ENCODE measurements at places on chromosomes 3 and 15.

DNA sequence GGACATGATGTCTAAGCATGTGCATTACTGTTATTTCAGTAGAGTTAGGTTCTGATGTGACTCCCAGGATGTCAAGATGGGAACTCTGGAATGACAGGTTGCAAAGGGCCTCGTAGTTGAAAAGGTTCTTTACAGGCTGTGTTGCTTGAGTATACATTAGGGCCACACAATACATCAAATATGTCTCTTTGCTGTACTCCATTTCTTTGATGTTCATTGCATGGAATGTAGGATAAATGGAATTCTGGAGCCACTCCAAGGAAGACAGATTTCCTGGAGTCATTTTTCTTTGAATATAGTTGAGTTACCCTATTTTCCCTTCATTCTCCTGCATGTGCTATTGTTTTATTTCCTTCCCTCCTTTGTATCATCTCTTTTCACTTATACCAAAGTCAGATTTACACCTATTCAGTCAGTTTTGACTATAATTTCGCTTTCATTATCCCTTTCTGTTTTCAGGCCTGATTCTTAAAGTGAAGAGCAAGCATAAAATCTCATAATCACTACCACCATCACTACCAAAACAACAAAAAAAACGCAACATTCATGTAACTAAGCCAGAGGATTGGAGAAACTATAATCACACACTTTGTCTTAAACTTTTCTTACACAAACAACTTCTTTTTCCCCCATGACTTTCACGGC lies 61.2 kb upstream of the PTX3 start:
- no peak for DNase-seq

GRCh38 chr3:53824795-53825194 lies 21.4 kb downstream of the CHDH start:
- DNase-seq, result no peak

- DNase-seq, result no peak
Measured at GRCh38 chr15:89395461-89395871, 60.8 kb upstream of the POLG start.

GRCh38 chr3:21754839-21755238 lies 3.8 kb upstream of the ZNF385D start:
- DNase-seq, result no peak

GRCh38 chr15:82799183-82799841 lies 6.6 kb downstream of the FSD2 start:
- no peak for DNase-seq

DNA sequence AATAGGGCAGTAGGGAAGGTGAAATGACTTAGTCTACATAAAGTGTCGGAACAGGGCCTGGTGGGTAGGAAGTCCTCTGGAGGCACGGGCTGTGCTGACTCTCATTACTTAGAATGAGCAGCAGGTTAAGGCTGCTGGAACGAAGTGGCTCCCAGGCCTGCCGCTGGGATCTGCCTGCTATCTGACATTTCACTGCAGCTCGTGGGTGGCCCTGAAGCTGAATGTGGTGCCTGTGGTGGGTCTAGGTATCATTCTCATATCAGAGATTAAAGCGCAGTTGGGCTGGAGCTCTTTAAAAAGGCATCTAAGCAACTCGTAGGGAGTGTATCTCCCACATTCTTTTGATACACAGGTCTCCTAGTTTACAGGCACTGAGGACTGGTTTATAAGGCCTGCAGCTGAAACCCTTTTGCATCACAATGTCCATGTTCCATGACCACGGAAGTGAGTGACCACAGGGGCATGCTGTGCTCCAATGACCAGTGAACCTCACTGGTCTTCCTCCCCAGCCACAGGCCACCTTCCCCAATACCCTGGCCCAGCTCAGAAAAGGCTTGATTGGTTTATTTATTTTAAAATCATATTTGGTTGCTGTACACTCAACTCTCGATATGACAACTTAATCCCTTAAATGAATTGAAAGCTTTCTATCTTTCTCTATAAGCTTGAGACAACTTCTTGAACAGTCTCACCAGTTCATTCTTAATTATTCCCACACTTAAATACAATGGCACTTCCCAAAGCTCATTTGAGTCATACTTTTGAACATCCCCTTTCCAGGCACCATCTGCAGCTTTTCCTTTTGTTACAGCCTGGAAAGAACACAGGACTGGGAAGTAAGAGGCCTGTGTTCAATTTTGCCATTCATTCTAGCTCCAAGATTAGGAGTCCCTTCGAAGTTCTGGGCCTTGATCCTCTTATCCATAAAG lies 19.0 kb downstream of the ADAMTS9 start:
- DNase-seq, result no peak

- DNase-seq, result no peak
Measured at GRCh38 chr3:186989429-186989828, 59.1 kb downstream of the ST6GAL1 start.

- DNase-seq, result no peak
Measured at GRCh38 chr3:20060974-20061685, 20.9 kb downstream of the KAT2B start.

GRCh38 chr3:180932819-180933218 lies 20.3 kb downstream of the FXR1 start:
- DNase-seq, result no peak

GRCh38 chr15:46222826-46223225 lies 588.0 kb downstream of the SQOR start:
- no peak for DNase-seq

GRCh38 chr3:66997560-66998112 lies 471 bp upstream of the KBTBD8 start:
- peak; percentile 10 for DNase-seq

- DNase-seq, result no peak
Measured at GRCh38 chr3:144296808-144297207, 325.2 kb downstream of the DIPK2A start.

DNA sequence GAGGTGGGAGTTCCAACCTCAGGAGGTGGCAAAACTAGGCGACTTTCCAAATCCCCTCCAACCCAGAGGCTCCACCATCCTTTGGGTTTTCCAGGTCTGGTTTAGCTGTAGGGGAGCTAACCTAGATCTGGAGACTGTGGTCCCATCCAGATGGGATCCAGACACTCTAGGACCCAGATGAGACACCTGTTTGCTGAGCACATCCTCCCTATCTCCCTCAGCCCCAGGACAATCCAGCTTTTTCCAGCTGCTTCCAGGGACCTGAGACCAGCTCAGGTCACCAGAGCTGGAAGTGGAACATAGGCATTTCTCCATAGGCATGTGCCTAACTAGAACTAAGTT lies 18.2 kb downstream of the CRTAP start:
- DNase-seq, result no peak

DNA sequence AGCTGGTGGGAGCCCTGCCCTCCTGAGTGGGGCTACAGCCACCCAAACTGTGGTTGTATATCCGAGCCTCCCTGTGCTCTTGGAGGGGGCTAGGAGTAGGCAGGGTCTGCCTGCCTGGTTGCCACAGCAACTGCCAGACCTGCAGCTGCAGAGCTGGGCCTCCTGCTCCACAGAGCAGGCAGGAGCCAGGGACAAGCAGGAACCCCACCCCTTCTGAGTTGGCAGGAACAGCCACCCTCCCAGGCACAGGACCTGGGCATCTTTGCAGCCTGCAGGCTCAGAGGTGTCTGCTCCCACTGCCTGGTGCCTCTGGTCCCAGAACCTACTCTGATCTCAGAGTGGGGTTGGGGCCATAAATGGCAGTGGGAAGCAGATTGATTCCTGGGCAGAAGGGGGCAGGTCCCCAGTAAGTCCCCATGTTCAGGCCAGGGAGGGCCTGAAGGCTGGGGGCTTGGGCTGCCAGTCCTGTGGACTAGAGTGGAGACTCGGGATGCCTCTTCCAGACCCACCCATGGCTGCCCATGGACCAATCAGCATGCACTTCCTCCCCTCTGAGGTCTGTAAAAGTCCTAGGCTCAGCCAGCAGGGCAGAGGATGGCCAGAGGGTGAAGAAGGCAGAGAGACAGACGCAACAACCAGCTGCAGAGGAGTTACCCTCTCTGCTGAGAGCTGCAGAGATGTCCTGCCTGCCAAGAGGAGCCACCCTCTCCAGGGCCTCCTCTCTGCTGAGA lies 10.3 kb upstream of the LRRC31 start:
- DNase-seq, result no peak

- DNase-seq, result no peak
Measured at GRCh38 chr3:43907508-43907858, 216.7 kb downstream of the ABHD5 start.

- no peak for DNase-seq
Measured at GRCh38 chr15:72112116-72112515, 5.8 kb downstream of the MYO9A start.

DNA sequence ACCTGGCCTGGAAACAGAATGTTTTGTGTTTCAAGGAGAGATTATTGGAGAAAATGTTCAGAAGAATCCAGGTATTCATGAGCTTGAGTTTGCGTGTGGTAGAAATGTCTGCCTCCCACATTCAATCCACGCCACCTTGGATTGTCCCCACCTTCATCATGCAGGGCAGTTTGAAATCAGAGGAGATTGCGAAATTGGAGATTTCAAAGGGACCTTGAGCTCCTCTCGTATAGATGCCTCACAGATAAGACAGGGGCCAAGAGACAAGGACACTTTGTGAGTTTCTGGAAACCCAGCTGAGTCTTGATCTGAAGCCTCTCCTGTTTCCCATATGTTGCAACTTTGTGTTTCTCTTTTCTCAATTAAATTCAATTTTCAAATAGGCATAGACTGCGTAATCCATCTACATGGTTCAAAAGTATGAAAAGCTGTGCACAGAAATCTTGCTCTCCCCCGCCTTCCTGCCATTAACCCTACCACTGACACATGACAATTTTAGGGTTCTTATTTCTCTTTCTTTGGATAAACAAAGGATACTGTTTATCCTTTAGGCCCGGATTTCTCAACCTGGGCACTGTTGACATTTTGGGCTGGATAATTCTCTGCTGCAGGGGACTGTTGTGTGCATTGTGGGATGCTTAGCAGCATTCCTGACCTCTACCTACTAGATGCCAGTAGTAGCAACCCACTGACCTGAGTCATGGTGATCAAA lies 53.8 kb downstream of the CMTM8 start:
- no peak for DNase-seq

DNA sequence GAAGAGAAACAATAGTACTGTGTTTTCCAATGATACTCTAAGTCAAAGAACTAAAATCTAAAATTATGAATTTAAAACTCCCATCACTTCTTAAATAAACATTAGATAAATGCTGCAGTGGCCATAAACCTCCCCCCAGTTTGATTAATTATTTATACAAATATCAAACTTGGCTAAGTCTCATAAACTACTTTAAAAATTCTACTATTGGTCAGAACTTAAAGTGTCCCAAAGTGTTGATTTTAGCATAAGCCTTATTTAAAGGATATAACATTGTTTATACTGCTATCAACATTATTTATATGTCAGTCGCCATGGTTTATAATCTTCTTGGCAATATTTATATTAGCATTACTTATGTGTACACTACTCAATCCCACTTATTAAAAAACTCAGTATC lies 132.4 kb downstream of the SCAPER start:
- no peak for DNase-seq

DNA sequence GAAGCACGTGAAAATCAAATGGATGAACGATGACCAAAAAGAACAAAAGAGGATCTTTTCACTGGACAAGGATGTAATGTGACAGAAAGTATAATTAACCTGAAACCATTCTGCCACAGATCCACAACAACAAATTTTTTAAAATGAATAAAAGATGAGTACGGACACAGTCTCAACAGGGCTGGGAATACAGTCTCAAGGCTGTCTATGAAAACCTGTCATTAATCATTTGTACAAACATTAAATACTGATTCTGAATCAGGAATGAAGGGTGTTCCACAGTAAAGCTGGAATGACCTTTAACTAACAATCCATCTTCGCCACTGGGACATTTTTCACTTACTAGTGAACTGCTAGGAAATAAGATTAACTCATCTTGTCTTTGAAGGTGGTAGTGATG lies 506.9 kb upstream of the ADAMTS9 start:
- no peak for DNase-seq

DNA sequence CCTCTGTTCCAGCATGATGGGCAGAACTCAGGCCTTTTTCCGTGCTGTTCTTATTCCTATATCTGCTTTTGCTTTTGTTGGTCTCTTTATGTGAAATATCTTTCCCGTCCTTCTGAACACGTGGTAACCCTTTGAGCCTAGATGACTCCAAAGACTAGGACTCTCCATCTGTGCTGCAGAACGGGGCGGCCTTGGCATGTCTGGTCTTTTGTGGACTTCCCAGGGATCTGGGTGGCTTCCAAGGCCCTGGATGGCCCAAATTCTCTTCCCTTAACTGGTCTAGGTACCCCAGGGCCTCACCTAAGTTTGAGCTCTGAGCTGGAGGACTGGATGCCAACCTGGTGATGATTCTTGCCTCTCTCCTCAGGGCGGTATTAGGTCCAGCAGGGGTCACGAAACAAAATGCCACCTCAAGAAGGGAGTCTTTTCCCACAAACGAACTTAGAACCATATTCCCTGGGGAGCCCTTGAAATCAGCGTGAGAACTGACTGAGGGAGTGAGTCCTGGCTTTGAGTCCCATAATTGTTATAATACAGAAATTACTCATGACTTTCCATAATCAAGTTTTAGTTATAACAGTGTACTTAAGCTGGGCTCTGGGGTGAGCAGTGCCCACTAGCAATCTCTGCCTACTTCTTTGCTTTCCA lies 13.8 kb downstream of the TLNRD1 start:
- DNase-seq, result no peak

GRCh38 chr3:123119802-123120201 lies 53.0 kb downstream of the PDIA5 start:
- DNase-seq, result no peak

- peak; percentile 31 for DNase-seq
Measured at GRCh38 chr3:171049861-171050444, 23.4 kb upstream of the SLC2A2 start.

DNA sequence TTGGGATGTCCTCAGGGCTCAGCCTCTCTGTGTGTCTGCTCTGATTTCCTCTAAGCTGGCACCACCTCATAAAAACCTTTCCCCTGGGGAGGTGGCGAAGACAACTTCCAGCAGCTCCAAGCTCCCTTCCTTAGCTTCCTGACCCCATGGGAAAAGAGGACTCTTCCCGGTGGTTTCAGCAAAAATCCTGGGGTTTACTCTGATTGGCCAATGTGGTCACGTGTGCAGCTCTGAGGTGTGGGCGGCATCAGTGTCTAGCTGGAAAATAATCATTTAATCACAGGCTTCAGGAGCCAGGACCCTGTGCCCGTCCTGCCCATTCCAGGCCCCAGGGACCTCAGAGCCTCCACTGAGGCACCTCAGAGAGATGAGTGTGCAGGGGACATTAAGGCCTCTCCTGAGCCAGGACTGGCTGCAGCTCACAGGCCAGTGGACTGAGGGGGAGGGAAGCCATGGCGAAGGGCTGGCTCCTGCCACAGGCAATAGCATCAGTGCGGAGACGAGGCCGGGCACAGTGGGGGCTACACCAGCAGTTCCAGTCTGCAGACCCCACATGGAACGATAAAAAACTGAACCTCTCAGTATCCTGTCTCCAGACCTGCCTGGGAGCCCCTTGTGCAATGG lies 104.1 kb downstream of the TPRA1 start:
- no peak for DNase-seq

- no peak for DNase-seq
Measured at GRCh38 chr15:58999694-59000093, 12.2 kb downstream of the RNF111 start.

DNA sequence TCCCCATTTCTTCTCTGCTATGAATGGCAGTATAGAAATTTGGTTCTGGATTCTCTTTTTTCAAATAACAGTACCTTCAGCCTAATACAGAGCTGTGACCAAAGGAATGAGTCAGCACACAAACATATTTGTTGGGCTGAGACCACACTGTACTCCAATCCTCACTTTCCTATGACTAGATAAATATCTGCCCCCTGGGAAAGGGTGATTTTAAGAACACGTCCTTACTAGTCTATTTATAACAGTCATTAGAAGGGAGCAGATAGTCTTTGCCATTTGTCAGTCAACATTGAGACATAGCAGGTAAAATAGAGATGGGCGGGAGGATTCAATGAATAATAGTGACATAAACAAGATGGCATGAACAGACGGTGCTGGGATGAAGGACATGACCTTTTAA lies 461.3 kb downstream of the MCTP2 start:
- DNase-seq, result no peak
